ENCODE measurements at places on chromosomes 4 and X.

- no peak for DNase-seq
Measured at GRCh38 chr4:68249434-68249833, 3.9 kb upstream of the TMPRSS11B start.

- no peak for DNase-seq
Measured at GRCh38 chrX:108664701-108665100, 71.7 kb downstream of the IRS4 start.

GRCh38 chr4:116469582-116469981 lies 615.8 kb downstream of the TRAM1L1 start:
- no peak for DNase-seq

DNA sequence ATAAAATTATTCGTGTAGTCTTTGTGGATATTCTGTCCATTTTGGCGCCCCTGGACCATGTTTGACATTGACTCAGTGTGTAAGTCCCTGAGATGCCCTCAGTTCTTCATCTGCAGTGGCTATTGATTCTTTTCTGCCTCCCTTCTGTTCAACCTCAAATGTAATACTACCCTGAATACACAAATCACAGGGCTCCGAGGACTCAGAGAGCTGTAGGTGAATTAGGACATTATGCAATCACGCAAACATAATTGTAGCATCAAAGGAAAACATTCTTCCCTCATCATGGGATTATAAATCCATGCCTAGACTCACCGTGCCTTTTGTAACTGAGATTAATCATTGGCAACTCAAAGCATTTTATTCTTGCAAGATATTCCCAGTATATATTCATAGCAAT lies 161.4 kb upstream of the PACRGL start:
- DNase-seq, result no peak

- DNase-seq, result no peak
Measured at GRCh38 chr4:80219301-80220025, 22.2 kb downstream of the PRDM8 start.

- no peak for DNase-seq
Measured at GRCh38 chrX:18032486-18033221, 171.6 kb upstream of the RAI2 start.

- DNase-seq, result no peak
Measured at GRCh38 chr4:110618581-110619462, 4.1 kb downstream of the PITX2 start.

DNA sequence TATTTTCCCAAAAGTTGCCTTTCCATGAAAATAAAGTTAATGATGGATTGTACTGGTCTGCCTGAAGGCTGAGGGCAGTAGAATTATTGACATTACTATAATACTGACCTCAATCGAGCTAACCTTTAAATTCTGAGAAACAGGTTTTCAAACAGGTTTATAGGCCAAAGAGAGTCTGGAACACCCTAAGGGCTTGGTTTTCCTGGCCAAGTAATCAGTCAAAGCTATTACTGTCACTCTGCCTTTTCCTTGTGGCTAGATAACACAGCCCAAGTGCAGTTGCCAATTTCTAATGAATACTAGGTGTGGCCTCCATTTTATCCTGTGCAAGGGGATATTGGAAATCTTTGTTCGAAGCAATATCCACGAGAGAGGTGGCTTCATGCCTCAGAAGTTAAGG lies 75.2 kb downstream of the INTS12 start:
- DNase-seq, result no peak

GRCh38 chr4:141580523-141580922 lies 55.9 kb upstream of the IL15 start:
- DNase-seq, result no peak

DNA sequence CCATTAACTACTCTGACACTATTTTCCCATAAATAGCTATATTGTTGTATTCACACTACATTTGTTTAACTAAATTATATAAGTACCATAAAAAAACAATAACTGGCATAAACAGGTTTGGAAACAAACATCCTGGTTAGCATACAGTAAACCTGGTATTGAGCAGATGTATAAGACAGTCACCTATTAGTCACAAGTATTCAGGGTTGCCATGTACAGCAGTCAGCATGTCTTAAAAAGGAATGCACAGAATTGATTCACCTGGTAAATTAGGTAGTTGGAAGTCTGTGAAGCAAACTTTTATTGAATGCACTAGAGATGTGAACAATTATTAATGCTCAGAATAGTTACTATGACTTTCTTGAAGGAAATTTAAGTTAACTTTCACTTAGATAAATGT lies 137.9 kb downstream of the FAM13A start:
- no peak for DNase-seq

- DNase-seq, result no peak
Measured at GRCh38 chr4:123916821-123917220, 520.2 kb downstream of the SPRY1 start.

DNA sequence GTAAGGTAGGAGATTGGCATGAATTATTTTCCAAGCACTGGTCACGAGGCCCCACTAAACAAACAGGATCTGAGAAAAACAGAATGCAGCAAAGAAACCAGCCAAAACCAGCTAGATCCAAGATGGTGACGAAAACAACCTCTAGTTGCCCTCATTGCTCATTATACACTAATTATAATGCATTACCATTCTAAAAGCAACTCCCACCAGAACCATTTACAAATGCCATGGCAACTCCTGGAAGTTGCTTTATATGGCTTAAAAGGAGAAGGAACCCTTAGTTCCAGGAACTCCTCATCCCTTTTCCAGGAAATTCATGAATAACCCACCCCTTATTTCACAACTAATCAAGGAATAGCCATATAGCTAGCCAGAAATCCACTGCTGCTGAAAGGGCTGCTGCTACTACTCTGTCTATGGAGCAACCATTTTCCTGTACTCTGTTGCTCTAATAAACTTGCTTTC lies 69.3 kb downstream of the ABCB7 start:
- no peak for DNase-seq

- no peak for DNase-seq
Measured at GRCh38 chr4:47315346-47315745, 148.2 kb downstream of the COMMD8 start.

DNA sequence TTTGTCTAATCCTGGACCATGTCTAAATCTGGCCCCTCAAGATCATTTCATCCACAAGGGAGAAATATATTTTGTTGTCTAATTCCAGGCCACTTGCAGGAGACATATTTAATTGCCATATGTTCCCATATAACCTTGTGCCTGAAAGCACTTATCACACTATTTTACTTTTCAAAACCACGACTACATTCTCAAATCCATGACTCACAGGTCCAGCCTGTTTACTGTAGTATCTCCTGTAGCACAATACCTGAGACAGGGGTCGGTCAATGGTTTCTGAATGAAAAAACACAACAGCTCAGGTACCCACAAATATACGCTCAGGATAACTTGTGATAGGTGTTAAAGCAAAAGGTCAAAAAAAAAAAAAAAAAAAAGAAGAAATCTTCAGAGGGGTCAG lies 60.9 kb downstream of the SEC24D start:
- DNase-seq, result no peak

- DNase-seq, result peak; percentile 85
Measured at GRCh38 chr4:52038103-52038912, at the start of gene SGCB. TSS of gene SGCB (minus strand) at chr4:52038299. CDS start at chr4:52038259, 40 bp downstream.
